Renal cortical epithelial cell (primary cell): ENCODE measurements at places on chromosomes 11 and 22.

GRCh38 chr11:107439586-107440167 is 17.9 kb downstream of the CWF19L2 start:
- no peak for DNase-seq

DNA sequence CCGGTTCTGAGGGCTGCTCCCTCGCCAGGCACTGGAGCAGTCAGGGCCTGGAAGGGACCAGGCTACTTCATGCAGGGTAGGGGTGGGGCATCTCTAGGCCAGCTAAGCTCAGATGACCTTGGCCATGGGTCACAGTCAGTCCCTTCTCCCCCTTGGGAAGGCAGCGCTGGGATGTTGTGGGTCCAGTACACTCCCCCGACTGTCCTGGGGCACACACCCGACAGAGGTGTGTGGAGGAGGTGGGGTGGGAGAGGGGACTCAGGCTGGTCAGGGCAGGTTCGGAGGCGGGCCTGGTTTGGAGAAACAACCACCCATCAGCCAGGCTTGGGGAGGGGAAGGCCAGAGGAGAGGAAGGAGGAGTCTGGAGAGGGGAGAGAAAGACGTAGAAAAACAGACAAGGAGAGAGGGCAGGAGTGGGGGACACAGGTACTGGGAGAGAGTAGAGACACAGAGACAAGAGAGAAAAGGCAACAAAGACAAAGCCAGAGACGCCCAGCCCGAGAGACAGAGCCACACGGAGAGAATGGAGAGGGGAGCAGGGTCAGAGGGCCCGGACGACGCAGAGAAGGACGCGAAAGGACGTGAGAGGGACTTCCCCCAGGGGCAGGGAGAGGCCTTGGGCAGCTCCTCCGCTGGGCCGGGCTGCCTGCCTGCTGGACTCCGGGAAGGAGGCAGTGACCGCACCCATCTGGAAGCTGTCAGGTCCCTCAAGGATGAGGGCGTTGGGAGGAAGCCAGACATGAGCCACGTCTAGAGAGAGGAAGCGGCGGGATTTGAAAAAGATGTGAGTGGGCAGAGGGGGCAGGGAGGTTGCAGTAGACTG is 30.6 kb upstream of the TSKU start:
- no peak for DNase-seq

DNA sequence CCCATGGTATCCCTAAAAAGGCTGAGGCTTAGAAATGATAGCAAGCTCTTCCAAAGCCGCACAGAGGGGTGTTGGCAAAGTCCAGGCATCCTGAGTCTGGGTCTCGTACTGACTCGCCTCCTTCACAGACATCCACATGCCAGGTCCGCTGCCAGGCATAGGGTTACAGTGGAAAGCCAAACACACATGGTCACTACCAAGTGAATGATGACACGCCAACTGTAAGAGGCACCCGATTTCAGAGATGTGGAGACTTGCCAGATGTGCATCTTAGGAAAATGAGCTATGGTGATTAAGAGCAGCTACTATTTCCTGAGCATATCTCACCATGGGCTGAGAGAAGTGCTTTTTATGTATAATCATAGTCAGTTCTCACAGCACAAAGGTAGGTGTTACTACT is 314.9 kb downstream of the MIAT start:
- DNase-seq = no peak

DNA sequence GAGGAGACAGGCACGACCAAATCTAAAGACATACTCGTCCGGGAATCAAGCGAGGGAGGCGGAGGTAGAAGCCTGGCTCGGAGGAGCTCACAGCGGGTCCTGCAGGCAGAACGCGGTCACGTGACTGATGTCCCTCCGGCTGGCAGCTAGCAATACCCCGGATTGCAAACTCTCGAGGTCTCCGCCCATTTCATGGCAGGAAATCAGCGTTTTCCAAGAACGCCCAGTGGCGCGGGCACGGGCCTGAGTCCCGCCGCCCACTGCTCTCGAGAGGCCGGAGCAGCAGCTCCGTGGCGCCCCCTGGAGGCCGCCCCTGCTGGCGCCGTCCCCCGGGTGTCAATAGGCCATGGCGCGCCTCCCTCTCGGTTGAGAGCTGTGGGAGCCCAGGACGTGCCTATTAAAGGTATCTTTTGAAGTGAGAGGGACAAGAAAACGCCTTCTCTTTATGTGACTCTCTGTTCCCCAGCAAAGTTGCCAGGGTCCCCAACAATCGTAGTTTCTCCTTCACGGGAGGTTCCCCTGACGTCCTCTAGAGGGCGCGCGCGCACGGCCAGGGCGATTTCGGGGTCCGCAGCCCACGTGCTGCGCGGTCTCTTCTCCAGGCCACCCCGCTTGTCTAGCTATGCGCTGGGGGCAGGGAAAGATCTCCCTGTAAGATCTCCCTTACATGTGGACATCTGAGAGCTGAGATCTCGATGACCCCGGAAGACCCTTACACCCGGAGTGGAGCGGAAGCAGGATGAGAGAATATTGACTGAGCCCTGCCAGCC is 37.3 kb upstream of the RBFOX2 start:
- DNase-seq = peak; percentile 80

GRCh38 chr11:132072858-132073211 is 702.4 kb downstream of the NTM start:
- DNase-seq = no peak

- no peak for DNase-seq
Observed at GRCh38 chr11:132080127-132080526, 709.7 kb downstream of the NTM start.

DNA sequence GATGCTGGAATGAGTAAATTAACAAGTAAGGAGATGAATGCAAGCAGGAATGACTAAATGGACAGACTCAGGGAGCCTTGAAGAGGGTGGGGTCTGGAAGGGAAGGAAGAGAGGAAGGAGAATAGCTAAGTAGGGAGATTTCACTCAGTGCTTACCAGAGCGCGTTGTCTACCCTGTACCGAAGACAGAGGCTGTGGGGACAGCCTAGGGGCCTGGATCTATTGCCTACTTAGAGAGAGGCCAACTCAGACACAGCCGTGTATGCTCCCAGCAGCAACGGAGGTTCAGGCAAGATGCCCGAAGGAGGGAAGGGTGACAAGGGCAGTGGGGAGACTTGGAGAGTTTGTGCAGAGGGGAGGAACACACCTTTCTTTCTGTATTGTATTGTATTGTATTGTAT is at the start of gene FOLR2:
FOLR2 (plus strand) TSS at position 157 of the 400 bp plus-strand sequence. CDS start 1,791 bp downstream, outside the sequence.
- no peak for DNase-seq

GRCh38 chr11:4090258-4090657 is 4.3 kb upstream of the RRM1 start:
- no peak for DNase-seq

- DNase-seq = no peak
Observed at GRCh38 chr22:45376009-45376408, 37.4 kb downstream of the SMC1B start.

DNA sequence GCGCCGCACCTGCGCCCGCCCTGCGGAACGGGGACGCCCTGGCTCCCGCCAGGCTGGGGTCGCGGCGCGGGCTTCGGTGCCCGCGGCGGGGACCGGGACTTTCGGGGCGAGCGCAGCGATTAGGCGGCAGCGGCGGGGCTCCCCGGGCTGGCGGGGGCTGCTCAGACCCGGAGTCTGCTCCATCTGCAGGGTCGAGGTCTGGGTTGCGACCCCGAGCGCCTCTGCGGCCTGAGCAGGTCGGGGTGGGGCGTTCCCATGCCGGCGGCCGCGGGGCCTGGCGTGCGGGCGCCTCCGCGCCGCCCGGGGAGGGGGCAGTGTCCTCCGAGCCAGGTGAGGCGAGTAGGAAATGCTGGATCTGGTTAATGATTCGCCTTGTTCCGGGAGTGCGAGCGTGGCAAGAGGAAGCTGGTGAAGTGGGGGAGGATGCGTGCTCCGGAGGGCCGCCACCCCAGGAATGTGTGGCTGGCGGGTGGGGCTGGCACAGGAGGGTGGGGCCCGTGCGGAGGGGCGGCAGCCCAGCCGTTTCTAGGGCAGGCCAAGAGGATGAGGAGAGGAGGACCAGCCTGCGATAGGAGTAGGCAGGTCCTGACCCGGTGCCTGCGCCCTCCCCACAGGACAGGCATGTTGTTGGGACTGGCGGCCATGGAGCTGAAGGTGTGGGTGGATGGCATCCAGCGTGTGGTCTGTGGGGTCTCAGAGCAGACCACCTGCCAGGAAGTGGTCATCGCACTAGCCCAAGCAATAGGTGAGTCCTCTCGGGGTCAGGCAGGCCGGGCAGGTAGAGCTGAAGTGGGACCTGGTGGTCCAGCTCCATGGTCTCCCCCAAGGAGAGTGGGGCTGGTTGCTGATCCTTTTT is 606 bp downstream of the RASSF7 start:
- peak; percentile 88 for DNase-seq

GRCh38 chr11:24585192-24585591 is 88.3 kb downstream of the LUZP2 start:
- DNase-seq = peak; percentile 87

DNA sequence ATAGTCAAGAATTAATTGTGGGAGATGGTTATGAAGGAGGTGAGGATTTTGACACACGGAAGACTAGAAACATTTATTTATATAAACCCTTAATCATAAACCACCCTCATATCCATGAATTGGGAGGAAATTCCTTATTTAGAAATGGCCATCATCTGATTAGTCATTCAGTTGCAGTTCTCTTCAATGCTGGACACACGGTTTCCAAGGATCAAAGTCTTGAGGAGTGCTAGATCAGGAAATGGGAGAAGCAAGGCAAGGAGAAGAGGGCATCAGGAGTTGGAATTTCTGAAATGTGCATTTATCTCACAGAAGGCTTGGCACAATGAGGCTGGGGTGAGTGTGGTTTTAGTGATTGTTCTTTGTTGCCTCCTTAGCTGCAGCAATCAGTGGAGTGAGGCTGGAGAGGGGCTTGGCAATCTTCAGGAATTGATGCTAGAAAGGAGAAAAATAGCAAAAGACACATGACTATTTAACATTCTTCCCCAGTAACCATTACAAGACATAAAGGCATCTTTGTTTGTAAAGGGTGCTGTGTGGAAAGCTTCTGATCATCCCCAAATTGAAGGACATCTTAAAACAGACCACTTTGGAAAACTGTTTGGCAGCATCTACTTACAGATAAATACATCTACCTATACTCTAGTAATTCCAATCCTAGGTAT is 21.6 kb upstream of the GDPD4 start:
- DNase-seq = peak; percentile 72

- DNase-seq = no peak
Observed at GRCh38 chr11:77517753-77518152, 43.9 kb upstream of the PAK1 start.

- DNase-seq = no peak
Observed at GRCh38 chr22:37982938-37983859, 1.2 kb downstream of the SOX10 start.

- DNase-seq = no peak
Observed at GRCh38 chr11:35089666-35090065, 49.3 kb upstream of the CD44 start.

DNA sequence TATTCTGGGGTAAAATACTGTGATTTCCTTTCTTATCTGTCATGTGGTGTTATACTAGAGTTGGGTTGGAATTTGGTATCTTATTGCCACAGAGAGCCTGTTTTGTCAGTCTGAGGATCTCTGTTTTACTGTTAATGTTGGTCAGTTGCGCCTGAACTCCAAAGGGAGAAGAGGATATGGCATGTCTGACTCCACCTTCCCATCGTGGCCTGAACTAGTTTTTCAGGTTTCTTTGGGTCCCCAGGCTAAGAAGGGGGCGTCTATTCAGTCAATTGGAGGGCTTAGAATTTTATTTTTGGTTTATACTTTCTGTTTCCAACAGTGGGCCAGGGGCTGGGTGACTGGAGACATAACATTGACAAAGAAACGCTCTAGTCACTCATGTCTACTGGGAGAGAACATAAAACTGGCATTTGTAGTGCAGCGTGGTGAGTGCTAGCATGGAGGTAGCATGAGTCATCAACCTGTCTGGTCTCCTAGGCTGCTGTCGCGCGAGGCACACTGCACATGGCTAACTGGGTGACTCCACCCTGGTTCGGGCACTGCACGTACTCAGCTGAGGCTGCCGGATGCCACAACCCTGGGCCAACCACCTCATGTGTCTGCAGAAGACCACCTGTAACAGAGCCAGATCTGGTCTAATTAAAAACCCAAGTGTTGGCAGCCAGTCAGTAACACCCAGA is 120.1 kb upstream of the OR9Q1 start:
- peak; percentile 92 for DNase-seq

DNA sequence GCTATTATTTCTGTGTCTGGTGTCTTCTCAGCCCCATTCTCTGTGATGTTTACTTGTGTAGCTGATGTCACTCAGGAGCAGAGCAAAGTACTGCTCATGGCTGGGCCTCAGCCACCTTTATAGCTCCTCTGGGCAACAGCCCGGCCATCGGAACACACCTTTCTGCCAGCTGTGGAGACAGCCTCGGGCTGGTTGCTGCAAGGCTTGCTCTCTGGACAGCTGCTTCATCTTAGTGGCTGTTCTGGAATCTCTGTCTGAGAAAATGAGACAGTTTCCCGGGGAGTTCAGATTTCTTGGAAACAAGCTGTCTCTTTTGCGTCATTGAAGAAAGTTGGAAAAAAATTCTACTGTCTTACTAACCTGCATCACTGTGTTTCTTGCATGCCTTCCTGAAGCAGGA is 20.0 kb downstream of the THY1 start:
- DNase-seq = no peak

DNA sequence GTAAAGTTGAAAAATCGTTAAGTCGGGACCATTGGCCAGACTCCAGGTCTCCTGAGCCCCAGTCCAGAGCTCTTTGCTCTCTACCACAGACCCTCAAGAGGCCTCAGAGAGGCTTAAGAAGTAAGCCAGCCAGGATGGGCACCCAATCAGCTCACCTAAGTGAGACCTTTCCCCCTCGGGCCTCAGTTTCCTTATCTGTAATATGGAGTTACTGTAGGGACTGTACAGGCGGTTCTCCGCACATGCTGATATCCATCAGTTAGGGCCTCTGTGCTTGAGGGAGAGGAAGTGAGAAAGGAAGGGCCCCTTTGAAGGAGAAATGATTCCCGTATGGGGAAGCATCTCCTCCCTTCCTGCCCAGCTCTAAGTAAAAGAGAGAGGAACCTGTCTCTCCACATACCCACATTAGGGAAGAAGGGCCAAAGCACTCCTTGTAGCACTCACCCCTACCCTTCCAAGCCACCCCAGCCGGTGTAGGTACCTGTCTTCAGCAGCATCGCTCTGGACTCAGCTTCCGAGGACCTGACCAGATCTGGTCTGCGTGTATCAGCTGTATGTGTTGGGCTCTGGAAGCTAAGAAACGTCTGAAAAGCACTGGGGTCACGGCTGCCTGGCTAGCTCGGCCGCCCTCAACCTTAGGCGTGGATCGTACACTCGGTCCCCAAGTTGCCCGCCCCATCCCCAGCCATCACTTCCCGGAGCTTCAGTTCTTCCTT is 653 bp downstream of the NAGA start:
- DNase-seq = no peak

- no peak for DNase-seq
Observed at GRCh38 chr22:50608996-50609395, 8.4 kb downstream of the MAPK8IP2 start.

GRCh38 chr11:832529-833113 is at the start of gene CD151:
Gene CD151 (plus strand): TSS chr11:832952. CDS start chr11:836070, 3,118 bp downstream.
- DNase-seq = no peak

GRCh38 chr11:15127341-15127740 is 12.6 kb downstream of the INSC start:
- peak; percentile 69 for DNase-seq

DNA sequence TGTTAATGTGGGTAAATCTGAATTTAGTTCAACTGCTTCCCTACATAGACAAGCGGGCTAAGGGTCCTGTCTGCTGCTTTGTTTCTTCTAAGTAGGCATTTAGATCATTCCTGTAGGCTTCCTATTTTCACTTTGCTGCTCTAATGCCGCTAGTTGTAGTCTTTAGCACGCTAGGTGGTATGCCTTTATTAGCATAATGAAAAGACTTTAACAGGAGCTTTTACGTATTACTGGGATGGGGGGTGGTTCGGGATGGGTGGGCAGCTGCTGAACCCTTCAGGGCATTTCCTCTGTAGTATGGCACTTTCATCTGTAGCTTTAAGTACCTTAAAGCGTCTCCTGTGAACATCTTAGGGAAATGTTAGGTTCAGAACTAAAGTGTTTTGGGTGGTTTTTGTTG is 85.3 kb downstream of the GGT1 start:
- no peak for DNase-seq
